ENCODE measurements at places on chromosomes 1 and 21. TPM values are rescaled to one million over a fixed set of nuclear protein-coding genes. Genes with fewer than 3 reads are reported as not detected.

The ILF2 gene
- 97.2 TPM for total RNA-seq

The OR2T33 gene
- not detected for total RNA-seq

GRCh38 chr1:56566994-56567393 lies 12.4 kb downstream of the PLPP3 start:
- DNase-seq: no peak

DNA sequence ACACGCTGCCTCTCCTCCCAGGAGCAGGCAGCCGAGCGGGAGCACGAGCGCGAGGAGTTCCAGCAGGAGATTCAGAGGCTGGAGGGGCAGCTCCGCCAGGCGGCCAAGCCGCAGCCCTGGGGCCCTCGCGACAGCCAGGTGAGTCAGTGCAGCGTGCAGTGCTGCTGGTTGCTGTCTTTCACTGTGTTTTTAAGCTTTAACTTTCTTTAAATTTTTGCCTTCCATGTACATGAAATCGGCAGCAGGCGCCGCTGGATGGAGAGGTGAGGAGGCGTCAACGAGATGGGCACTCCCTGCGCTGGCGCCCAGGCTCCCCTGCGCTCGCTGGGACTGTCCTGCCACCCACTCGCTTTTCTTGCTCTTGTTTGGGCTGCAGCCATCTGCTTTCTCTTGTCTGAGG lies 60.7 kb upstream of the DIP2A start:
- no peak for DNase-seq

GRCh38 chr1:95431235-95431634 lies 197.2 kb downstream of the RWDD3 start:
- no peak for DNase-seq

GRCh38 chr21:44434936-44435635 lies 20.2 kb upstream of the LRRC3 start:
- DNase-seq: no peak

GRCh38 chr1:59261537-59261936 lies 35.4 kb upstream of the FGGY start:
- DNase-seq: no peak

- peak; percentile 64 for DNase-seq
Measured at GRCh38 chr1:16396591-16396990, 29.5 kb downstream of the SZRD1 start.

GRCh38 chr1:24909388-24909898 lies 20.6 kb downstream of the RUNX3 start:
- DNase-seq: peak; percentile 53

Data from psoas muscle (tissue), 8 donors.